BE2C (cell line): ENCODE measurements at places on chromosomes 1 and 21.

DNA sequence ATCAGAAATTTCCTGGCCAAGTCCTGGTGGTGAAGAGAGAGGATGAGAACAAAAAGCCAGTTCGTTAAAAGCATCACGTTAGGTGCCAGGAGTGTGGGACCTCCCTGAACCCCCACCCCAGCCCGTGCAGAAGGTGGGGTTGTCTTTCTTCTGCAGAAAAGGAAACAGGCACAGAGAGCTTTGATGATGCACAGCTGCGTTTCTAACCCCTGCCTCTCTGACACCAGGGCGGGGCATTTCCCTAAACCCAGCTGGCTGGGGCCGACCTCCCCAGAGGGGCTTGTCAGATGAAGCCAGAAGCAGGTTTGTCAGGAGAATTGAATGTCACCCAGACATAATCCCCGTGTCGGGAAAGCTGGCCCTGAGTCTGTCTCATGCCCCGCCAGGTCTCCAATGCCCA lies 189.3 kb upstream of the EDN2 start:
- no peak for DNase-seq

- no peak for DNase-seq
Measured at GRCh38 chr1:1398677-1399186, 403 bp downstream of the CCNL2 start.

- no peak for DNase-seq
Measured at GRCh38 chr1:201049248-201049831, 25.8 kb upstream of the KIF21B start.

DNA sequence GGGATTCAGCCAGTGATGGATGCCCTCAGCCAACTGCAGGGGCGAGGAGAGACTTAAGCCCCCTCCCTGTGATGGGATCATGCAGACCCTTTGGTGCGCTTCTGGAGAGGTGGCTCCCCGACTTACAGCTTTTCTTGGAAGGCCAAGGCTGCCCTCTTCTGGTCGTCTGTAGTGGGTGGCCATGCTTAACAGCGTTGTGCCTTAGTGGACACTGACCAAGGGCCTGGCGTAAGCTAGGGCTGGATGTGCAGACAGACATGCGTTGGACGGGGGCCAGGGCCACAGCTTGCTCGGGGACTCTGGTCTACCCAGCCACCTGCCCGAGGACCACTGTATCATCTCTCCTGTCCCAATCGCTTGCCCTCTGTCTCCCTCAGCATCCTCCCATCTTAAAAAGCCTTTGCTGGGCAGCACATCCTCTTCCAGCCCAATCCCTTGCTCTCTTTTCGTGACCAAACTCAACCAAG lies 5.5 kb downstream of the AZIN2 start:
- peak; percentile 69 for DNase-seq

GRCh38 chr1:212918824-212919223 lies 31.5 kb upstream of the VASH2 start:
- peak; percentile 58 for DNase-seq

GRCh38 chr1:204350857-204351573 lies 8.7 kb downstream of the PLEKHA6 start:
- peak; percentile 94 for DNase-seq

DNA sequence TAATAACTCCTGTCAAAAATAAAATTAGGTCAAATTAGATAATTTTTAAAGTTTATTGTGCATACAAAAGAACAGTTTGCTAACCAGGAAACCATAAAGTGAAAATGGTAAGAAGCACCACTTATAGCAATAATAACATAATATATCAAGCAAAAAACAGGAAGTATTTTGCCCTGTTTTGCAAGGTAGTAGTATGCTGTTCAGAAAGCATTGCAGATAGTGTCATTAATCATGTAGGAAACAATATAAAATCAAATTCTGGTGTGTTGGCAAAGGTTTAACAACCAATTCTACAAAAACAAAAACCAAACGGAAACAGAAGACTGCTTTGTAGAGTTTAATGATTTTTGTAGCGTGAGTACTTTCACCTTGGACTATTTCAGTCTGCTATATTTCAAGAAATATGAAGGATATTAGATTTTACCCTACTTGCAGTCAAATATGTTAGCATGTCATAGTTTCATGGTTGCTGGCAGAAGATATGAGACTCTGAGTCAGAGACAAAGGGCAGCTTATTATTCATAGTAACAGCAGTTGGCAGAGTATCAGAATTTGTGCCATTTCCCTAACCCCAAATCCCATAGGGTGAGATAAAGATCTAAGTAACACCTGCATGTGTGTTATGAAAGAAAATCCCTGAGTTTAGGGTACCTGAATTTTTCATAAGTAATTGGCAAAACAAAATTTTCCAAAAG lies 729.0 kb upstream of the BRINP3 start:
- DNase-seq, result no peak
